ENCODE measurements at places on chromosomes 3 and 15. TPM values are rescaled to one million over a fixed set of nuclear protein-coding genes. Genes with fewer than 3 reads are reported as not detected.

Gene KIF23
- total RNA-seq: 3.8 TPM

Gene PRR20G
- total RNA-seq: not detected

Gene C3orf20
- 0.37 TPM for total RNA-seq

Gene USP4
- total RNA-seq: 122 TPM

Gene SLC6A20
- total RNA-seq: not detected

Gene PLA2G4E
- total RNA-seq: not detected

Gene ACTR8
- total RNA-seq: 35.8 TPM

Data from CD4-positive, CD25-positive, alpha-beta regulatory T cell (primary cell).